HuH-7.5 (cell line): ENCODE measurements at places on chromosomes 11 and 22.

DNA sequence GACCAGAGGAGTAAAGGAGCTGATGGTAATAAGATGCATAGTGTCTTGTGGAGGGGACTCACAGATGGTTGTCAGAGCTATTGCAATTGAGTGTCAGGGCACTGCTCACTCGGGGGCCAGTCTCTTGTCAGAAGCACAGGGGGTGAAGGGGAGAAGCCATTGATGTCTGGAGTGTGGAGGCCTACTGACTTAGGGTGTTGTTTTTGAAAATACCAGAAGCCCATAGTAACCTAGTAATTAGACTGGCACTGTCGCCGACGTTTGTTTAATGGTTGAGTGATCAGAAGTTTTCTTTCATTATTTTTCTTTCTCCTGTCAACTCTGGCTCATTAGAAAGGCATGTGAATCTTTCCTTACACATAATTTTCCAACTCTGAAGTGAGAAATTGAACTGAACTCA lies 151.6 kb upstream of the TENM4 start:
- no peak for DNase-seq

GRCh38 chr11:134288486-134288885 lies 12.3 kb downstream of the GLB1L3 start:
- DNase-seq = no peak

DNA sequence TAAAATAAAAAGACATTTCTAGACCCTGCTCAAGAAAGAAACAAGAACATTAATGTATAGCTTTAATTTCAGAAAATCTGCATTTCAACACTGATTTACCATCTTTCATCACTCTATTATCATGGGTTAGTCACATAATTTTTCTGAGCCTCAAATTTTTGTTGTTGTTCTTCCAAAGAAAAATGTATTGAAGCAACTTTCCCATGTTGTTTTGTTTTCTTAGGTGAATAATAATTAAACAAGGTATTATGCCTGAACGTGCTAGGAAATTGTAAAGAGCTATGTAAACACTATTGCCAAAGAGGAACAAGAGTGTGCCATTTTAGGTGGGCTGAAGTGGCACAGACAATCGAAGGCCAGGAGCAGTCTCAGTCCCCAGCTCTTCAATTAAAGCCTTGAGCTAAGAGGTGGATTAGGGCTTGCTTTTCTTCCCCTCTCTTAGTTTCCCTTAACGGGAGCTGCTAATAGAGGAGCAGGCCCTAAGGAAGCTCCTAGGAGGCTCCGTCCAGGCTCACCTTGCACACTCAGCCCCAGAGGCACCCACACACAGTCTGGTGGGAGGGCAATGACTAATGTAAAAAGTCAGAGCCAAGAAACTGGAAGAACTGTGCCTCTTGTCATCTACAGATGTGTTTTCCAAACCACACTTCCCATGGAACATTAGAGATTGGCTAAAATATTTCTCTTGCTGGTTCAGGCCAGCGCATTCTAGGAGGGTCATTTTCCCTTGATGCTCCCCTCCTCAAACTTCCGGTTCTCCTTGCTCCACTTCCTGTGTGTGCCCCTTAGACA lies 8.8 kb upstream of the UBASH3B start:
- no peak for DNase-seq

DNA sequence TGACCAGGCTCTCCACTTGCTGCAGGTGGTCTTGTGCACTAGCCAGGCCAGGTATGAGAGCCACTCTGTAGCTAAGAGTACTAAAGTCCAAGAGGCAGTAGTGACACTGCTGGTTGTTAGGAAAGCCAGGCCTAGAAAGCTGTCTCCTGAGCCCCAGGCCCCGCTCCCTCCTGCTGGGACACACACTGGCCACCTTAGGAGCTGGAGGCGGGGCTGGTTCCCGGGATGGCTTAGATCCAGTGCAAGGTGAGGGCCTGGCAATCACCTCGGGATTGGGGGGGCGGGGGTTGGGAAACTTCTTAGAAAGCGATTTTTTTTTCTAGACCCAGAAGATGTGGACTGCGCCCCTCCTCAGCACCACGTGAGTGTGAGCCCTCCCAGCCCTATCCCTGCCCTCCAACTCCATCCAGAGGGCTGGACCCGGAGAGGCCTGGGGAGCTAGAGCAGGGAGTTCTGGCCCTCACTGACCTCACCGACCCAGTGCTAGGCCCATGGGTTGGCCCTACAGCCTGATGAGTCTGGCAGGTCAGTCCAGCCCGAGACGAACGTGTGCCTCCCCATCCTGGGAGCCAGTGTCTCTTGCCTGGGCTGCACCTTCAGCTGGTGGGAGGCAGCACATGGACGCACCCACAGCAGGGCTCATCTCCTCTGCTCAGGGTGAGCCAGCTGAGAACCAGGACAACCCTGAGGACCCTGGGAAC lies 18.1 kb downstream of the SLC37A2 start:
- no peak for DNase-seq

DNA sequence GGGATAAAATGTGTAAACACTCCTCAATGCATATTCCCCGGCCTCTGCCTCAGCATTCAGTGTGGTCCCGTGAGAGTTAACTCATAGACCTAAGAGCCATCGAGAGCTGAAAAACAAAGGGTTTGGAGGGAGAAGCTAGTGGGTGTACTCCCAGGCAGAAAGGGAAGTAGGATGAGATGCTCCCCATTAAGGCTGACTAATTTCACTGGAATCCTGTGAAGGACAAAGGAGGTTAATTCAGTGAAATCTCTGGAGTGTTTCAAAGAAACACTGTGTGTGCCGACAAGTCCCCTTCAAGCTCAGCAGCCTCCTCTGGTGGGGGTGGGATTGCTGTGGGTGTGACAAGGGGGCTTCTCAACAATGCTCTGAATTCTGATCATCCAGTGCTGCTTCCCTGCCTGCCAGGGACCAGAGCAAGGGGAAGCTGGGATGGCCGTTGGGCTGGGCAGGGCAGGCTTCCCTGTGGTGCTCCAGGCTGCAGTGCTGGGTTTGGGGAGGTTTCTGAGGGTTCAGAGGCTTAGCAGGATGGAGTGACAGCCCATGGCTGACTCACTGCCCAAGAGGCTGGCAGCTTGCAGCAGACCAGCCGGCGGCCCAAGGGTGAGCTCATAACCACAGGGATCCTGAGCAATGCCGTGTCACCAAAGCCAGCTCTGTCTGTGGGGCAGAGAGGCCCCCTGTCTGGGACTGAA lies 61.4 kb upstream of the BMAL1 start:
- no peak for DNase-seq

GRCh38 chr11:6387811-6388599 lies 2.3 kb upstream of the SMPD1 start:
- DNase-seq = no peak

GRCh38 chr11:32511926-32512325 lies 71.7 kb upstream of the EIF3M start:
- DNase-seq = no peak

DNA sequence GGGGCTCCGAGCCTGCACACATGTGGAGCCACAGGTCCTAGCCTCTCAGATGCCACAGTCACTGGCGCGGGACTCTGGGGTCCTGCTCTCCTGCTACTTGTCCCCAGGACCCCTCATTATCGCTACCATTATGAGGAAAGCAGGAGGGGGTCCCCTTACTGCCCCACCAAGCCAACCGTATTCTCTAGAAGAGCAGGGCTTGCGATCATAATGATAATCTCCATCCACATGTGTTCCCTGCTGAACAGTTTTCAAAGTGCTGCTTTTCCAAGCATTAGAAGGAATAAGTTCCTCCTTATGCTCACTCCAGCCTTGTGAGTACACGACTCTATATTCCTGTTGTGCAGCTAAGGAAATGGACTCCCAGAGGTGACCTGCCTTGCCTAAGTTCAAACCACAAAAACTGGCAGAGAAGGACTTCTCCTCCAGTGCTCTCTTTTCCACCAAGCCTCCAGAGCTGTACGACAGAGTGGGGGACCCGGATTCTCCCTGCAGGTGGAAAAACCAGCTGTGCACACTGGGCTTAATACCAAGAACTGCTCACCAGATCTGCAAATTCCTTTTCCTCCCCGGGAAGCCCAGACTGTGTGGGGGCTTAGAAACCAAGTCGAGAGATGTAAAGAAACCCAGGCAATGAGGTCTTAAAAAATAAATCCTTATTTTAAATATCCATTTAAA lies 92.8 kb upstream of the DRD2 start:
- DNase-seq = no peak

GRCh38 chr22:17597217-17597616 lies 31.3 kb downstream of the ATP6V1E1 start:
- no peak for DNase-seq

DNA sequence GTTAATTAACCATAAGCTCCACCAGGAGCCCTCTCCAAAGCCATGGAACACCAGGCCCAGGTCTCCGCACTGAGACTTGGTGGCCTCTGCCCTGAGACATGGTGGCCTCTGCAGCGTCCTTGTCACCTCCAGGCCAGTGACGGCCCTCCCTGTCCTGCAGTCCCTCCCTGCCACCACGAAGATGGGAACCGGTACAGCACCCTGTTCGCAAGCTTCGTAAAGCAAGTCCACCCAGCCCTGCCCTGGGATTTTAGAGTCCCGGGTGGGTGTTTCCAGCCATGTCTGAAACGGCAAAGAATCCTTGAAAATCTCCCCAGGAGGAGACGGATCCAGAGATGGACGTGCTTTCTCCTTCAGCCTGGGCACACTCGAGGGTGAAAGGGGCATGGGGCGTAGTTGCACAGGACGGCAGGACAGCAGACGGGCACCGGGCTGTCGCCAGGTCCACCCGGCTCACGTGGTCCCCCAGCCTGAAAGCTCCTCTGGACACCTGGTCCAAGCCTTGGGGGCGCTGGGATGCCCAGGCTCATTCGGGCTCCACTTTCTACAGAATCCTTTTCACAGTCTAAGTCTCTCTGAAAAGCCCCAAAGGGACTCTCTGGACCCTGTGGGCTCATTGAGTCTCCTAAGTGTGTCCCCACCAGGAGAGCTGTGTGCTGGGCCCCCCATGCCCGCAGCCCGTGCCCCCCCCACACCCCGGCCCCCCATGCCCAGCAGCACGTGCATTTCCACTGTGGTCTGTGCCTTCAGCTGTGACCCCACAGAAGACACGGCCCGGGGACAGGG lies 456.2 kb downstream of the BRD1 start:
- DNase-seq = no peak

DNA sequence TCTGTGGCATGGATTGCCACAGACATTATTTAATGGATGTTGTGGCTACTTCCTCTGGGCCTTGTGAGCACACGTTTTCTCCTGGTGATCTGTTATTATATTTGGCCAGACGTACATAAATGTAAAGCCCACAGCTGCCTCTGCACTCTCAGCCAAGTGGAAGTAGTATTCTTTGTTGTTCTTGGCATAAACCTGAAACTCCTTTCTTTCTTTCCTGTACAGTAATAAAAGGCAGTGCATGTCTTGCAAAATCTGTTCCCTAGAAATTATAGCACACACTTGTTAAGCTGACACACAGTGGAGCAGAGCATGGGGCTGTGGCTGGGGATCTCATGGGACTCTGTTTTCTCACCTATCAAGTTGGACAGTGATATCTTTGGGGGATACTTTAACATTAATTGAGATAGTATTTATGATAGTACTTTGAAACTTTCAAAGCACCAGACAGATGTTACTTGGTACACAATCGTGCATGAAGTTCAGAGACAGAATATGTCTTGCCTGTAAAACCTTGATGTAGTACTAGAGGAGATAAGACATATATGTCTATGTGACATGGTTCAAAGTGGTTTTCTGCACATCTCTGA lies 20.9 kb downstream of the PANX1 start:
- no peak for DNase-seq

DNA sequence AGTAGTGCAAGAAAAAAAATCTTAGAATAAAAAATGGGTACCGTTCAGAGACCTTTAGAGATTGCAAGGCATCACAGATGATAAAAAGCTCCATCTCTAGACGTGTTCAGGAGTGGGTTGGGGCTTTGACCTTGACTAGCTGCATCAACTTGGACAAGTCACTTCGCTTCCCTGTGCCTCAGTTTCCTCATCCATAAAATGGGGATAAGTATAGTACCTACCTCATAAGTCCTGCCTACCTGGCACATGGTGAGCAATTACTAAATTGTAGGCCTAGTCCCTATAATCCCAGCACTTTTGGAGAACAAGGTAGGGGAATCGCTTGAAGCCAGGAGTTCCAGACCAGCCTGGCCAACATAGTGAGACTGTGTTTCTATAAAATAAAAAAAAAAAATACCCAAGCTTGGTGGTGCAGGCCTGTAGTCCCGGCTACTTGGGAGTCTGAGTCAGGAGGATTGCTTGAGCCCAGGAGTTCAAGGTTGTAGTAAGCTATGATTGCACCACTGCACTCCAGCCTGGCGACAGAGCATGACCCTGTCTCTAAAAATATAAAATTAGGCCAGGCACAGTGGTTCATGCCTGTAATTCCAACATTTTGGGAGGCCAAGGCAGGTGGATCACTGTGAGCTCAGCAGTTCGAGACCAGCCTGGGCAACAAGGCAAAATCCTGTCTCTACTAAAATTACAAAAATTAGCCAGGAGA lies 6.0 kb upstream of the F2 start:
- DNase-seq = no peak

DNA sequence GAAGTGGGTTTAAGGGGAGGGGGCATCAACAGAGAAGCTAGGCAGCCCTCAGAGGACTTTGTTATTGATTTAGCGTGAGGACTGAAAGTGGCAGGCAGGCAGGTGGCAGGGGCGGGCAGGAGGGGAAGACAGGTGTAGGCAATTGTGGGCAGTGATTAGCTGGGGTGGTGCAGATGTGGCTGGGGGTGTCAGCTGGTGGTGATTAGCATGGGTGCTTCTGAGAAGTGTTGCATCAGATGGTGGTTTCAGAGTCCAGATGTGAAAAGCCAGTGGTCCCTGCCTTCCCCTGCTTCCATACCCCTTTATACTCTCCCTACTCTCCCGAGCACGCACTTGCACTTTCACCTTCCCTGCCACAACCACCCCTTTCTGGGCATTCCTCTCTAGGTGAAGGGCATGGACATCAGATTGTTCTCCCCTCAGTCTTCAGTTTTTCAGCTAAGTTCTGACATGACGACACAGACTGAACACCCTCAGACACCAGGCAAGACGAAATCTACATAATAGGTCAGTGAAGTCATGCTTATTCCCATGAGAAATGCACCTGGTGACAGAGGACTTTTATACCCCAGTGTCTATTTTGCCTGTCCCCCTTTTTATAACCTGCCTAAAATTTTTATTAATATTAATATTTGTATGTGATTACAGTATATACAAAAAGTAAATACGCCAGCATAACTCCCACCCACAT lies 435.7 kb upstream of the CADM1 start:
- DNase-seq = no peak

- DNase-seq = no peak
These were observed 380.6 kb downstream of the BRD1 start for GRCh38 chr22:49446759-49447710.

DNA sequence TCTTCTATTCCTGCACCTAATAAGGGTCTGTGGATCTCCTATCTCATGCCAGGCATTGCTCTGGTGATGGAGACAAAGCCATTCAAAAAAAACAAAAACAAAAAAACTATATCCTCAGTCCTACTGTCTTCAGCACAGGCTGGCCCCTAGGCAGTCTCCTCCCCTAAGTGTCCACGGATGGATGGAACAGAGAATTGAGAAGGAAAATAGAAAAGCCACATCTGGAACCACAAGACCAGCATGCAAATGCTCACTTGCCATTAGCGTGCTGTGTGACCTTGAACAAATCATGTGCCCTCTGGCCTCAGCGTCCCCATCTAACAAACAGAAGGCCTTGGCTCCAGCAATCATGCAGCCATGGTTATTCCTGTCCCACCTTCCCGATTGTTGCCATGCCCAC lies 32.7 kb upstream of the CD82 start:
- no peak for DNase-seq
